ENCODE measurements at places on chromosomes 12 and 14.

GRCh38 chr12:6271281-6271680 lies 39.2 kb upstream of the PLEKHG6 start:
- DNase-seq = no peak

DNA sequence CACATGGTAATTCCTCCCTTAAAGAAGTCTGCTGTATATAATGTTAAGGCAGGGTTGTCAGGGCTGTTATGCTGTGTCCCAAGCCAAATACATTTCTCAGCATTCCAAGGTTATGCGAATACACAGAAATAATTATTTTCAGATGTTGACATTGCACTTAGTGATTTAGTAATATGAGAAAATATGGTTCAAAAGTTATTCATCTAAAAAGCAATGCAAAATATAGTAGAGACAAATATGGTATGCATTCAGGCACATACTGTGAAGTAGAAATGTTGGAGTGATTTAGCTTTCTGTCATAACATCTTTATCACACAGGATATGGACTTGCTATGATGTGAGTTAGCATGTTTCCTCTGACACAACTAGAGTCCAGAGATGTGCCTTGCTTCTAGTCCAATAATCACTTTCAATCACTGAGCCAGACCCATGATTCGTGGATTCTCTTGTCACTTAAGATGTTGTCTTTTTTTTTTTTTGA lies 70.0 kb downstream of the PDE3A start:
- DNase-seq = no peak

DNA sequence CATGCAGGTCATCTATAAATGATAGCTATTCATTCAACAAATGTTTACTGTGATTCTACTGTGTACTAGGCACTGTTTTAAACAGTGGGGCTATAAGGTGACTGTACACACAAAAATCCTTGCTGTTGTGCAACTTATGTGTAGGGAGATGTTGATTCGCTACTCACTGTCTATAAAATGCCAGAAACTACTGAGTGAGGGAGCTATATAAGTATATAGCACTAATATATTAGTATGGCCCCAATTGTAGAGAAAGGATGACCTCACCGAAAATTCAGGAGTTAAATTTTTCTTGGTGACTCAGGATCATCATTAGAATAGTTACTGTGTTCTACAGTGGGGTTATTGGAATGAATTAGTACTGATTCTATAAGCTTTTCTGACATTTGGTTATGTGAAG lies 117.4 kb downstream of the TGFB3 start:
- no peak for DNase-seq

- no peak for DNase-seq
Observed at GRCh38 chr12:28129031-28129430, 61.2 kb upstream of the CCDC91 start.

- no peak for DNase-seq
Observed at GRCh38 chr12:27970401-27971120, 2.0 kb downstream of the PTHLH start.

DNA sequence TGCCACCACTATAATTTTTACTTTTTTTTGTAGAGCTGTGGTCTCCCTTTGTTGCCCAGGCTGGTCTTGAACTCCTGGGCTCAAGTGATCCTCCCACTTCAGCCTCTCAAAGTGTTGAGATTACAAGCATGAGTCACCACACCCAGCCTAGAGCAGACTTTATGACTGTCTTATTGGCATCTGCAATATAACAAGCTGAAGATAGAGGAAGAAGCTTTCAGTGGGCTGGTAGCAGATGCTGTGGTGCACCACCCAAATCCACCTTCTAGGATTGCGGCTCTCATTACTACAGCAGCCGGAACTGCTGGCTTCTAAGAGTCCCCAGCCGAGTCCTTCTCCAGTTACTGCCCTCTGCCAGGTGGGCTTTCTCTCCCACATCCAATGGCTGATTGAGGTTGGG lies 7.6 kb upstream of the STK38L start:
- no peak for DNase-seq

Data from stimulated activated CD8-positive, alpha-beta memory T cell treated with anti-CD3 and anti-CD28 coated beads, Interleukin-7, amount 100 ng/mL, for 1 hour (primary cell).